ENCODE measurements at places on chromosomes 2 and 18. TPM values are rescaled to one million over a fixed set of nuclear protein-coding genes. Genes with fewer than 3 reads are reported as not detected.
A peak's percentile ranks its signal among the peaks of the same experiment; 100 is the strongest.

DNA sequence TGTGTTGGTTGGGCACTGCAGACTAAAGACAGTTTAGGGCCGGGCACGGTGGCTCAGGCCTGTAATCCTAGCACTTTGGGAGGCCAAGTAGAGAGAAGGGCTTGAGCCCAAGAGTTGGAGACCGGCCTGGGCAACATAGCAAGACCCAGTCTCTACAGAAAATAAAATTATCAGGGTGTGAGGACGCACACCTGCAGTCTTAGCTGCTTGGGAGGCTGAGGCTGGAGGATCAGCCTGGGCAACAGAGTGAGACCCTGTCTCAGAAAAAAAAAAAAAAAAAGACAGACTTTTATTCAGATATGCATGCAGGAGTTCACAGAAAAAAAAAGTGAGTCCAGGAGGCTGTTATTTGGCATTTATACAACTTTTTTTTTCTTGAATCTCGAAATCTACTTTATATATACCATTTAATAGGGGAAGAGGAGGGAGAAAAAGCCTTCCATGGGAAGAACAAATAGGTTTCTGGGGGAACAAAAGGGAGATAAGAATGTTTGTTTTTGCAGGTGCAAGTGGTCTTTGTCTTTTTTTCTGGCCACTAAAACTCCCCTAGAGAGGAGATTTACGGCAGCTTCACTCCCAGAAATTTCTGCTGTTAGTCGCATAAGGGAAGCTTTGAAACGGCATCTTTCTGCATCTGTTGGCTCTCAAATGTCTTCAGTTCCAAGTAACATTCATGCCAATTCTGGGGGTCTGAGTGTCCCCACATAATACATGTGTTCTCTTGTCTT is 4.1 kb upstream of the MSH6 start:
- DNase-seq = no peak

- DNase-seq = no peak
Observed at GRCh38 chr2:102313950-102314349, 2.6 kb downstream of the IL1RL1 start.

- peak; percentile 46 for DNase-seq
Observed at GRCh38 chr2:229392196-229392595, 121.1 kb upstream of the PID1 start.

- peak; percentile 80 for DNase-seq
Observed at GRCh38 chr2:160870729-160871465, 289.3 kb upstream of the TANK start.

DNA sequence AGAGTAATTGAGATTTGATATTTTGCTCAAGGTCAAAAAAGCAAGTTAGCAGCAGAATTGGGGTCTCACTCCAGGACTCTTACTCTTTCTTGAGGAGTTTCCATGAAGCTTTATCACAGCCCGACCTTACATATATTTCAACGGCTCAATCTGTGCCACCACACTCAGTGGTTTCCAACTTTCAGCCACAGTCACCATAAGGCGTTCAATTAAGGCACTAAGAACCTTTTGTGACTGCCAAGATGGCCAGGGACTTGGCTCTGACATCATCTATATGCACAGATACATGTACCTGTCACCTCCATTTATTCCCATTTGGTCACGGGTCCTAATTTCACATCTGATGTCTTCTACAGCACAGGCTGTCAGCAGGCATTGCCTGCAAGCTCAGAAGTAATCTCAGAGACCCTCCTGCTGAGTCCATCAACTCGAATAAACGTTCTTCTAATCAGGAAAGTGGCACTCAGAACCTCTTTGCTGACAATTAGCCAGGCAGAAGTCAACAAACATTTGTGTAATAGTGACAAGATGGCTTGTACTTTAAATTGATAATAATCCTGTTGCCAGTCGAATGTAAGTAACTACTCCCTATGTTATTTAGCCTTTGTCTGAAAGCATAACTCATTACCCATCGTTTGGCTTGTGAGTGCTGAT is 16.1 kb downstream of the DYTN start:
- no peak for DNase-seq

DNA sequence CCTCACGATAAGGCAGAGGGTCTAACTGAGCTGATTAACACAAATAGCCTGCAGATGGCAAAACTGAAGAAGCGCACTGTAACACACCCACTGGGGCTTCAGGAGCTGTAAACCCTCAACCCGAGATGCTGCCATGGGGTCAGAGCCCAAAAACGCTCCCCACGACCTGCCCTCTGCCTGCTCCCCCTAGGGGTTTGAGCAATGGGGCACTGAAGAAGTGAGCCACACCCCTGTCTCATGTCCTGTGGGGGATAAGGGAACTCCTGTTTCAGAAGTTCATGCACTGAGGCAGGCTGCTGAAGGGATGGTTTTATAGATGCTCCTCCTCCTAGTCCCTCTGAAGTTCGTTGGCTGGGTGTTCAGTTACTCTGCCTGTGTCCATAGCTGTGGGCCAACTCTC is 105.9 kb upstream of the CELF4 start:
- DNase-seq = no peak

Gene GPR17
- total RNA-seq = not detected

Gene NAT8
- not detected for total RNA-seq

DNA sequence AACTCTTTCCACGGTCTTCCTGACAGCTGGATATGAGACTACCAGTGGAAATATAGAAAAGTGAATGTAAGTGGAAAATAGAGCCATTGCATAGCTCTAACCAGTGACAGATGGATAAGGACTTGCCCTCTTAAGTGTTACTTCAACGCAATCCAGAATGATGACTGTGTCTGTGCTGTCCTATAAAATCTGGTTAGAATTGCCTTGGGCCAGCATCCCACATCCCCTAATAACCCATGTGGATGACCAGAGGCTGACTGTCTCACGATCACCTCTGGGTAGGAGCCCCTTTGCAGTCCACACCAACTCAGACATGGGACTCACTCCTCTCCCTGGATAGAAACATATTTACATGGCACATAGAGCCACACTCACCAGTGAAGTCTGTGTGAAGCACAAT is 186.6 kb downstream of the C1D start:
- DNase-seq = no peak

Gene COPS9
- total RNA-seq = 140 TPM
